NCI-H146 (cell line): ENCODE measurements at places on chromosomes 16 and 17.
A peak's percentile ranks its signal among the peaks of the same experiment; 100 is the strongest.

DNA sequence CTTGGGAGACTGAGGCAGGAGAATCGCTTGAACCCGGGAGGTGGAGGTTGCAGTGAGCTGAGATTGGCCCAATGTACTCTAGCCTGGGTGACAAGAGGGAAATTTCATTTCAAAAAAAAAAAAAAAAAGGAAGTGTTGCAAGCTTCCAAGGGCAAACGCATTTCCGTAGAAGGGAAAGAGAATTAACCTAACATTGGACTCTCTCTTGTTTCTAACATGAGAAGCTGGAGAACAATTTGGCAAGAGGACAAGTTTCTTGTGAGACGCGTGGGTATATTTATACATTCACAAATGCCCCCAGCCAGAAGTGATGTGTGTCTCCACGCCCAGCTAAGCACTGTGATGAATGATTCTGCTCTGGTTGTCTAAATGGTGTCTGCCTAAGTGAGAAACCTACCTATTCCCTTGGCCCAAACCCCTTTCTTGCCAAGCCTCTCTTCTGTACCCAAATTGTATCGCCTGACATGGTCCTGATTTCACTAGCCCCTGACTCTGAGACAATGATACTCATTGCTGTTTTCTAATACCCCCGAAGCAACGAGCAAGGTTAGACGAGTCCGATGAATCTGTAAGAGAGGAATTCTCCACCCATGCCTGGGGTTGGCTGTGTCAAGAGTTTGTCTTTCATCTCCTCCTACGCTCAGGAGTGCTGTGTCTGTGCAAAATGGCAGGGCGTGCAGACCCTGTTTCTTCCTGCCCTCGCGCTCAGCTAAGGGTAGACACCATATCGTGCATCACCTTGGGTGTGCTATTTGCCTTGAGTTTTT lies 14.2 kb upstream of the ST6GALNAC2 start:
- DNase-seq: no peak

- peak; percentile 71 for DNase-seq
Observed at GRCh38 chr16:78503602-78504001, 404.1 kb downstream of the WWOX start.

DNA sequence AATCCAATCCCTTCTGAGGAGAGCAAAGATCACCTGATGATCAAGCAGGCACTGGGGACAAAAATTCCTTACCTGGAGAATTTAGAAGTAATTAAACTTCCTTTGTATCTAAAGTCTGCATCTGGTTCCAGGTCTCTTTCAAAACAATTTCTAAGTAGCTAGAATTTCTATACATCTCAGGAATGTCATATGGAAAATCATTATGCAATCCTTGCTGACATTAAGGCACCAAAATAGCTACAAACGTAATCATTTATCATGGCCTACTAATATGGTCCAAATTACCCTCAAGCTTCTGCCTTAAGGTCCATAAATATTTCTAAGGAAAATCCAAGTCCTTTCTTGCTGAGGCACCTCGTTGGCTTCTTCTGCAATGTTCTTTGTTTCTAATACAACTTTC lies 32.9 kb upstream of the YPEL2 start:
- DNase-seq: no peak

GRCh38 chr17:18257268-18257981 lies 1.1 kb downstream of the FLII start:
- no peak for DNase-seq

DNA sequence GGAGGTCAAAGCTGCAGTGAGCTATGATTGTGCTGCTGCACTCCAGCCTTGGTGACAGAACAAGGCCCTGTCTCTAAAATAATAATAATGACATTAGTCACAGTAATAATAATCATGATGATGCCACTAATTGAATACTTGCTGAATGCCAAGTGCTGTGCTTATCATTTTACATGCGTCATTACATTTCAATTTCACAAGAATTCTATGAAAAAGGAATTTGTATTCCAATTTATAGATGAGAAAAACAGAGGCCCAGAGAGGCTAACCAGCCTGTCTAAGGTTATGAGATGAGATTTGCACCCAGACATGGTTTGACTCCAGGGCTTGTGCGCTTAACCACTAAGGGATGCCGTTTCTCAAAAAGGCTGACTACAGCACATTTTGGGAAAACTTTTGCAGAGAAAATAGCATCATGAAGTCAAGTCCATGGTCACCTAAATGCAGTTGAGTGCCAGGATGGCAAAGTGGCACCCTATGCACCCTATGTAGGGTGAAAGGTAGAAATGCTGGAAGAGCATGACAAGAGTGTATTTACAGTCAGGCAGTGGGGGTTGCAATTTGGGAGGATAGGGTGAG lies 144.3 kb upstream of the CACNG3 start:
- DNase-seq: no peak

GRCh38 chr16:83989300-83989699 lies 21.3 kb downstream of the NECAB2 start:
- DNase-seq: peak; percentile 12

DNA sequence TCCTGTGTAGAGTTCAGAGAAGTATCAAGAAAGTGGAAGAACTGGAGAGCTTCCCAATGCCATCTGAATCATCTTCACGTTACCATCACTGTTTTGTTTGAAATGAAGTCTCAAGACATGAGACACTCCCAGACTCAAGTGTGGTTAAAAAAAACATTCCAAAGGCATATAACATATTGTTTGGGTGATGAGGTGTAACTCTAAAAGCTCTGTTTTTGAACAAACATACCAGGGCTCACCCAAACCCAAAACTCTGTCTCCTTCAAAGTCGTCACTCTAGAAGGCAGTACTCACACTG lies 6.3 kb upstream of the ZCCHC14 start:
- no peak for DNase-seq

- DNase-seq: no peak
Observed at GRCh38 chr17:68184816-68185436, 62.9 kb upstream of the AMZ2 start.

DNA sequence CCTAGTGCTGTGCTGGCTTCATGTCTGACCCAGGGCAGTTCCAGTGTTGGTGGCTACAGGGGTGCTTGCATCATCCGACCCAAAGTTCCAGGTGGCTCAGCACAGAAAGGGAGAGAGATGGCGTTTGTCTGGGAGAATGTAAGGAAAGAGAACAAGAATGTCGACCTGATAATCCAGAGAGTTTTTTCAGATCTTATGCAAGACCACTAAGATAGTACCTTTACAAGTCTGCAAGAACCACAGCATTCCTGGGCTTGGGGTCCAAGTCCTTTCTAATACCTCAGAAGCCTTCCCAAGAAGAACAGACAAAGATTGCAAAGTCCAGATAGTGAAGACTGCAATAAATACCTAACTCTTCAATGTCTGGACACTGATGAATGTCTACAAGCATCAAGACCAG lies 363.0 kb upstream of the TOM1L1 start:
- no peak for DNase-seq

DNA sequence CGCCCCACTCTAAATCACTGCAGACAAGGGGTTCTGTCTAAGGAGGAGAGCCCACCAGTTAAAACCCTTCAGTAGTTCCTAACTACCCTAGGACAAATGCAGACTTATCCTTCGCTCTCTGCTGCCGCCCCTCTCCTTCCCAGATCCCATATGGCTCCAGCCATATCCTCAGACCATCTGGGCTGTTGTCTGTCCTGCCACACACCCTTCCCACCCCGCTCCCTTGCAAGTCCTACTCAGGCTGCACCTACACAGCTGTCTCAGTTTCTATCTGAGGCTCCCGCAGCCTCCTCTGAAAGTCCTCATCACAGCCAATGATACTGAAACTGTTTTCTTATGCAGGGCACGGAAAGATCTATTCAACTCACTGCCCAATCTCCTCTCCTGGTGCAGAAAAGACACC lies 720 bp upstream of the BCKDK start:
- DNase-seq: no peak

DNA sequence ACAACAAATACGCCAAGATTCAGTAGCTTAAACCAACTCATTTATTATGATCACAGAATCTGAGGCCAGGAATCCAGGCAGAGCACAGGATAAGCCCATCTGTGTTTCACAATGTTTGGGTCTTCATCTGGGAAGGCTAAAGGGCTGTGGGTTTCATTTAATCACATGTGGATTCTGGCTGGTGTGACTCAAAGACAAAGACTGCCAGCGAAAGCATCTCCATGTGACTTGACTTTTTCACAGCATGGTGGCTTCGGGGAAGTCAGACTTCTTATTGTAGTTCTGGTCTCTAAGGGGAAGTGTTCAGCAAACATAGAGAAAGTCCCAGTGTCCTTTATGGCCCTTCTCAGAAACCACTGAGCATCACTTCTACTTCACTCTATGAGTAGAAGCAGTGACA lies 1014.4 kb upstream of the GOT2 start:
- no peak for DNase-seq

GRCh38 chr16:81708266-81709015 lies 70.7 kb upstream of the PLCG2 start:
- DNase-seq: no peak

DNA sequence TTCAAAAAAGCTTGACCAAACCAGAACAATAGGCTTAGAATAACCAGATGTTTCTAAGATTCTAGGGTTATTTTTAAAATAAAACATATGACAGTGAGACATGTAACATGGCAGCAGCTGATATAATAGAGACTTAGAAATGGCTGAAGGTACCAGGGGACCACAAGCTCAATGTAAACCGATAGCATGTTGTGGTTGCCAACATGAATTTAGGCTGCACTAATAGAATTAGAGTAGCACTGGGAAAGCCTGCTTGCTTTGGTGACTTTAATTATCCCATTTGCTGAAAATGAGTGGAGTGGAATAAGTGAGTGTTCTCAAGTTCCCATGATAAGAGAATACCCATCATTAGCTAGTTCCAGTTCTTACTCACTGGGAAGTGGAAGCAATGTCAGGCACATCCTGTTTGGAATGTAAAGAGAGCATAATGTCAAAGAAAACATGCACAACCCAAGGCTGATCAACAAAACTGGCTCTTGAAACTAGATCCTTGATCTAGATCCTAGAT lies 621.2 kb upstream of the CDH5 start:
- DNase-seq: no peak

DNA sequence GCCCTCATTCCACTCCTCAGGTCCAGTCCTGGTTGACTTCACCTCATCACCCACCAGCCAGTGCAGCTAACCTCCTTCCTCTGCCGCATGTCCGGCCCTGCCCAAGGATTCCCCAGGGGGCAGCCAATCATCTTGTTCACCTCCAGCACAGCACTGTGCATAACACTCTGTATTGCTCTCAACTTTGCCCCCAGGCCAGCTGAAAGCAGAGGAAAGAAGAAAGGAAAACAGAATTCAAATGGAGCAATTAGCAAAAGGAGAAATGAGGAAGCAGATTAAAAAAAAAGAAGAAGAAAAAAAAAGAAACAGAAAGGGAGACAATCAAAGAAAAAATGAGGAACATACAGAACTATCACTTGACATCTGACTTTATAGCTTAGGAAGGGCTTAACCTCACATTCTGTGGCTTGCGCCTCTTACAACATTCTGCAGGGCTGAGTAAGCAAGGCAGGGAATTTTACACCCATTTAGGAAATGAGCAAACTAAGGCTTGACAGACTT lies 26.1 kb downstream of the GAS7 start:
- DNase-seq: no peak

GRCh38 chr16:3725276-3725675 lies 8.0 kb upstream of the TRAP1 start:
- DNase-seq: no peak

DNA sequence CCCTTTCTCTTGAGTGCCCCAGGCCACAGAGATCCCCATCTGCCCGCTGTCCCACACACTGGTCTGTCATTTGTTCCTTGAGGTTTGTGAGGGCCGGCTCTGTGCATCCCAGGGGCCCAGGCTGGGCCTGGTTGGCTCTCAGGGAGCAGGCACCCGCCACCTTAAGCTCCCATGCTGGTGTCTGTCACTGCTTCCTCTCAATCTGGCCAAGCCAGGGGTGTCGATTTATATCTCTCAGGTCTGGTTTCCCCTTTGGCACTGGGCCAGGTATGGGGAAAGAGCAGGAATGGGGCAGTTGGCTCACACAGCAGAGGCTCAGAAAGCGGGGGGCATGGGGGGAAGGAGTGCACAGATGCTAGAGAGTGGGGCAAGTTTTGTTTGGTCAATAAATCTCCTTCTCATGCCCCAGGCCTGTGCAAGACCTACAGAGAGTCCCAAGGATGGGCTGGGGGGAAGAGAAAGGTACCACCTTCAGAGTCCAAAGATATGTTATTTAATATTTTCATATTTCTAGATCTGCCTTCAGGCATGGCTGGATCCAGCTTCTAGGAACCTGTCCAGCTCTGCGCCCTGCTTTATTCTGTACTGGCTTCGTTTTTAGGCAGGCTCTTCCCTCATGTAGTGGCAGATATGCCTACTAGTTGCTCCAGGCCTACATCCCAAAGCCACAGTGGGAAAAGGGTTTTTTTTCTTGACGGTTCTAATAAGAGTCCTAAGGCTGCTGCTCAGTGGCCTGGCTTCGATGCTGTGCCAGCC lies 34.3 kb downstream of the IL4R start:
- DNase-seq: no peak

GRCh38 chr16:23119570-23119969 lies 29.7 kb downstream of the USP31 start:
- DNase-seq: no peak
